NCI-H187 treated with DMSO at 0.1 percent for 48 hours (cell line): ENCODE measurements at places on chromosomes 3 and 15.

GRCh38 chr15:98131924-98132323 is 171.4 kb downstream of the ARRDC4 start:
- no peak for DNase-seq

DNA sequence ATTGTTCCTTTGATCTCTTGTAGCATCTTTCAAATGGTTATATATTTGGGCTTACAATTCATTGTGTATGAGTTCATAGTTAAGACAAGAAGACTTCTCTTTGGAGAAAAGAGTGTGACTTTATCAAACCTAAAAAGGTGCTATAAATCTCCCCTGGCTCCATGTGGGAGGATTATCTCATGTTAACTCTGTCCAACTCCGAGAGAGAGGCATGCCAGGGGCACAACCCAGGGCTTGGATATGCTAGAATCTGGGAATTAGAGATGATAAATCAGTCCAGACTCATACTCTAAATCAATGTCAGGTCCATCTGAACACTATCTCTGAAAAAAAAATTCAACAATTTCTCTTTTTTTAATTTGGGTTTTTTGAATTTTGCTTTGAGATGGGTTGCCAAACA is 462.8 kb downstream of the TUSC7 start:
- DNase-seq: no peak

DNA sequence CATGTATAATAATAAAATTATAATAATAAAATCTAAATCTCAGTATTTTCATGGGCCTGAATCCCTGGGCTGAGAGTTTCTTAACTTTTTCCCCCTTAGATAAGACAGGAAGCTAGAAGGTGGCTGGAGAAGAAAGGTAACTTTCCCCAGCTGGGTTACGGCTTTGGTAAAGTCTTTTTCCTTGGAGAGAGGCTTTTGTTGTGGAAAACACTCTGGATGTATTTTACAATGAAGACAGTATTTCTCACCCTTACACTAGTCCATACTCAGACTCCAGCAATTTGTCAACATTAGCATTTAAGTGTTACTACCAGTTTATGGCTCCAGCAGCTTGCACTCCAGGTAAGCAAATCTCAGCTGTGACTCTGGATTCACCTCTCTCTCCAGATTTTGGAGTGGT is 34.9 kb downstream of the APH1B start:
- DNase-seq: no peak

GRCh38 chr3:104855702-104856101 is 511.0 kb upstream of the ALCAM start:
- no peak for DNase-seq

DNA sequence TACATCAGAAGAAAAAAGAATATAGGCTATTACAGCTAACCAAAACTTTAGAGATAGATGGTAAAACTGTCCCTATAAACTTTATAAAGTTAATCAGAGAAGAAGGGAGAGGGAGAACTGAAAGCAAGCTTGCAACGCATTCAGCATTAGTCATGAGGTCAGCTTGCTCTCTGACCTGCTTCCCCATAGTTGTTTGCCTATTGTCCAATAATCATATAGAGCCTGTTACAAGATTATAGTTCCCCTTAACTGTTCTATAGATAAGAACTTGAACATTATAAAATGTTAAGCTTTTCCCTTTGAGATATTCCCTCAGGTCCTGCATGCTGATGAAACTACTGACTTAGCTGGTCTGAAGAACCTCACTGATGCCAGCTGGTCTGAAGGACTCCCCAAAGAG is 74.5 kb downstream of the CPNE4 start:
- DNase-seq: no peak

DNA sequence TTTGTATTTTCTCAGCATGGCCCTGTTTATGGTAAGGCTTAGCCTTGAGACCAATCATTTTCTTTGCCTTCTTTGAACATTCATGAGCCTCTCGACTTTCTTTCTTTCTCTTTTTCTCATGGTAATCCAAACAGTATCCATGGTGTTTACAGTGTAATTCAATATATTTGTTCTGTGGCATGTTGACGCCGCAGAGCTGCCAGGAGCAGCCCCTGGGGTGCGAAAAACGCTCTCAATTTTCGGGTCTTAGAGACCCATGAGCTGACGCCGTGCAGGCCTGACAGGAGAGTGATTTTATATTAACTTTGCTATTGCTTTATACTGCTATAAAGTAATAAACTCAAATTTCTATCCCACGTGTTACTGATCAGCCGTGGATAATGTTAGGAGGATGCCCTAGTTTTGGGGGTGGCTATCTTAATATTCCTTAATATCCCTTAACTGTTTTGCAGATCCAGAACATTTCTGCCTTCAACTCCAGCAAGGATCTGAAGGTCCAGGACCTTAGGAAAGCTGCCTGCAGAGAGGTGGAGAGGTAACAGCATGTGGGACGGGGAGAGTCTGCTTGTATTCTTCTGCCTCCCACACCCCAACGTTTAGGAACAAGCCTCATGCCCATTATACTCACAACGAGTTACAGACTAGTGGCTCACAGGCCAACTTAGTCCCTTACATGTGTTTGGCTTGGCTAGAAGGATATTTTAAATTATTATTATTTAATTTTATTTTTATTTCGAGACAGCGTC is 29.3 kb upstream of the MYO1E start:
- no peak for DNase-seq
